Non-pigmented ciliary epithelial cell (primary cell): ENCODE measurements at places on chromosomes 1 and 21.
A peak's percentile ranks its signal among the peaks of the same experiment; 100 is the strongest.

- no peak for DNase-seq
Observed at GRCh38 chr1:87829360-87829759, 500.7 kb downstream of the LMO4 start.

DNA sequence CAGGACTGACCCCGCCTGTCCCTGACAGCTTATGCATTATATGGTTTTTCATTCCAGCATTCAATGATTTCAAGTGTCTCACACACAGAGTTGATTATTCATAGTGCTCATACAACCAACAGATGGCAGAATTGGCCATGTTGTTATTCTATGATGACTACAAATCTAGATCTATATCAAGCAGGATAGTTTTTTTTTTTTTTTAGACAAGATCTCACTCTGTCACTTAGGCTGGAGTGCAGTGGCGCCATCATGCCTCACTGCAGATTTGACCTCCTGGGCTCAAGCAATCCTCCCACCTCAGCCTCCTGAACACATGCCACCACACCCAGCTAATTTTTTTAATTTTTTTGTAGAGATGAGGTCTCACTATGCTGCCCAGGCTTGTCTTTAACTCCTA, 40.1 kb upstream of the LRRC8D start:
- DNase-seq, result peak; percentile 22

GRCh38 chr1:6222636-6223035, 13.1 kb downstream of the ICMT start:
- DNase-seq, result no peak

- DNase-seq, result no peak
Observed at GRCh38 chr1:74145086-74145485, 52.9 kb downstream of the LRRIQ3 start.

- DNase-seq, result no peak
Observed at GRCh38 chr1:245686006-245686405, 531.2 kb downstream of the KIF26B start.

- no peak for DNase-seq
Observed at GRCh38 chr1:94199398-94199797, 38.0 kb downstream of the ARHGAP29 start.

DNA sequence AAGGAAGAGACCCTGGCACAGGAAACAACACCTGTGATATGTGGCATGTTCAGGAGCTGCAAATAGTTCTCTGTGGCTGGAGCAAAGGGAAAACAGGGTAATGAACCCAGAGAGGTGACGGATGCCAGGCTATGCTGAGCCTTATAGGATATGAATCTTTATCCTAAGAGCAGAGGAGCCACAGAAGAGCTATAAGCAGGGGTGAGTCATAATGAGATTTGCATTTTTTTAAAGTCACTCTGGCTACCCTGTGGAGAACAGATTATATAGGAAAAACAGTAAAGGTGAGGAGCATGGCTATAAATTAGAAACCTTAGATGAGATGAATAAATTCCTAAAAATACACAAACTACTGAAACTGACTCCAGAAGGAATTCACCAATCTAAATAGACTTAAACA, 12.8 kb upstream of the MPL start:
- no peak for DNase-seq

DNA sequence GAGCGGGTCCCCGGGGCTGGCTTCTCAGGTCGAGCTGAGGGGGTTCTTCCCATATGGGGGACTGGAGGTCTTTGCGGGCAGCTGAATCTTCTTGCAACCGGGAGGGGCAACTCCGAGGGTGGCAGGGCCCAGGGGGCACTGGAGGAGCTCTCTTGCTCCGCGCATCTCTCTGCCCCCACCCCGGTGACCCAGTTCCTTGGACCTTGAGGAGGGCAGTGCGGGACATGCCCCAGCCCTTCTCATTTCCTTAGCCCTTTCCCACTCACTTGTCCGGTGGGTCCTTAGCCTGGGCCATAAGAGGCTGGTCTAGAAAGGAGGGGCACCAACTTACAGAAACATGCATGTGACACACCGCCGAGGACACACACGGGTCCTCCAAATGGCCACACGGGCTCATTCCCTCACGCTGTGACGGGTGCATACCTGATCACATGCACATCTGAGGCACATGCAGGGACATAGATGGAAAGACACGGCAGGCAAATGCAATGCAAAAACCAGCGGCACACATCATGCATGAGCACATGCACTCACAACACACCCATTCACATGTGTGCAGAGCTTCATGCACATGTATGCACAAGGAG, 630 bp downstream of the HPCA start:
- no peak for DNase-seq

DNA sequence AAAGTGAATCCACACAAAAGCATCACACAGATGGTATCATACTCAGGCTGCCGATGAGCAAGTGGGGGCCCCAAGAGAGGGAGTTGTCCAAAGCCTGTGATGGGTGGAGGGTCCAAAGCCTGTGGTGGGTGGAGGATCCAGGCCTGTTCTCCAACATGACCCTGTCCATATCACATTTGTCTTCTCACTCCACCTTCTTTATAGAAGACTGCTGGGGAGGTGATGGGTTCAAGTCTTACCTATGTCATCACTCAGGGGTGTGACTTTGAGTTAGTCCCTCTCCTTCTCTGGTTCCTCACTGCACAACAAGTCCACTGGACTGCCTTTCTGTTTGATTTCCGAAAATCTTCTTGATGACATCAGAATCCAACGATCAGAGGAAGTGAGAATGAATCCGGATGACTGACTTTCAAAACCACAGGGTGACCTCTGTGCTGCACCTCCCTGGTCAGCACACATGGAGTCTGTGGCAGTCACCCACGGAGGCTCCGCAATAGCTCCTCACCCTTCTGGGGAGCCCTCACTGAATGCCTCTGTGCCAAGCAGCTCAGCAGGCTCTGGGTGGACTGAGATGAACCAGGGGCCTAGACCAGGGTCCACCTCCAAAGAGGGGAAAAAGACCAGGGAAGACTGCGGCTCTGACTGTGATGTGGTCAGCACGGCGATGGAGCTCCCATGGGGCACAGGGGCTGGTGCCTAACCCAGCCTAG, 166.8 kb downstream of the HIVEP3 start:
- peak; percentile 83 for DNase-seq

GRCh38 chr1:5996641-5997270, 4.5 kb upstream of the NPHP4 start:
- DNase-seq, result no peak

DNA sequence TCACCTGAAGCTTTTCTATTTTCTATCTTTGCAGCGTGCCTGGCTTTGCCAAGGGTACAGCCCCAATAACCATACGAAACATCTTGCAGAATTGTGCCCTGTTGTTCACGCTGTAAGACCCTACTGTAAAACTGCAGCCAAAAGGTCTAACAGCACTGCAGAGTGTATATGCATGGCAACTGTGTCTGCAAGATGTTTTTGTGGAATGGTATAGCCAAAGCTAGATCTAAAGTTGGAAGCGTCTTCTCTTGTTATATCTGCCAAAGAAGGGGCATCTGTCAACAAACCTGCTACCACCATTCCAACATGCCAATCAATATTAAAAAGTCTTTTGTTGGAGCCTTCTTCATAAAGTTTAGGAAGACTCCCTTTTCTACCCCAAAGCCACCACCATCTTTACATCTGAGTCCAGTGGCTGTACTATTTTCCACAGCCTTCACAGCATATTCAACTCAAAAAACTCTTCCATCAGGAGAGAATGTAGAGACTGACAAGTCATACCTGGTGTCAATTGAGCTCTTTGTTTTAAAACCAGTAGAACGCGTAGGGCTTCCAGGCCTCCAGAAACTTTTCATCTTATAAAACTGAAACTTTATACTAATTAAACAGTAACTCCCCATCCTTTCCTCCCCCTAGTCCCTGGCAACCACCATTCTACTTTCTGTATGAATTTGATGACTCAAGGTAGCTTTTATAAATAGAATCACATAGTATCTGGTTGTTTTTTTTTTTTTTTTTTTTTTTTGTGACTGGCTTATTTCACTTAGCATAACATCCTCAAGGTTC, 40.0 kb downstream of the ZSCAN20 start:
- DNase-seq, result no peak

DNA sequence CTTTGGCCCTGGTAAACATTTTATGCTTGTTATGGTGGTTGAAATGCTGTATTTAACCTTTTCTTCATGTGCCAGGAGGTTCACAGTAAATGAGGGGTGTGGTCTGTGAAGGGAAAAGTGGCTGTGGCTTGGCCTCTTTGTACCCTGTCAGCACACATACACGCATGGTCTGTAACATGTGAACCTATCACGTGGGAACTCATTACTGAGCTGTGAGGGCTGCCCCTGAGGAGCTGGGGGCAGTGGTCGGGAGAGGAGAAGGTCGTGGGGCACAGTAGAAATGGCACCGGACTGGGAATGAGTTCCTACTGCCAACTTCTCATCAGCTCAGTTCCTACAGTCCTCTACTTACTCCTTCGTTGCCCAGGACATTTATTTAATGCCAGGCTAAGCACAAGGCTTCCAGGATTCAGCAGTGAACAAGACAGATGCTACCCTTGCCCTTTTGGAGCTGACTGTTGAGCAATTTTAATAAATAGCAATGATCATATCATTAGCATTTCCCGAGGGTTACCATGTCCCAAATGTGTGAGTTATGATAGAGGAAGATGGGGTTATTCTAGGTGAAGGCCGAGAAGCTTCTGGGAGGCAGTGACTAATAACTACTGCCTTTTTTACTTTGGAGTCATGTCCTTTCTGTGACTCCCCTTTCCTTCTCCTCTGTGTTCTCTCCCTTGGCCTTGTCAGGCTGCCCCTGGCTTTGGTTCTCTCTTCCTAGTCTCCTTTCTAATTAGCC, 38.8 kb downstream of the DDR2 start:
- DNase-seq, result no peak

DNA sequence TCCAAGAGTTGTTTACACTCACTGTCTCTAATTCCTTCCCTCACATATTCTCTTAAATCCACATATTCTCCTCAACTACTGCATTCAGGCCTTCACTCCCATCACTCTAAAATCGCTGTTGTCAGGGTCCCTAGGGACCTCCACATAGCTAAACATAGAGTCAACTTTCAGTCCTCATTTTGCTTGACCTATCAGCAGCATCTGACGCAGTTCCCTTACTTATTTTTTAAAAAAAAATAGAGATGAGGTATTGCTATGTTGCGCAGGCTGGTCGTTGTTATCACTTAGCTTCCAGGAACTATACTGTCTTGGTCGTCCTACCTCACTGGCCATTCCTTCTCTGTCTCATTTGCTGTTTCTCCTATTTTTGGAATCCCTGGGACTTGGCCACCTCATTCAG, 11.7 kb upstream of the PLEKHO1 start:
- DNase-seq, result no peak

DNA sequence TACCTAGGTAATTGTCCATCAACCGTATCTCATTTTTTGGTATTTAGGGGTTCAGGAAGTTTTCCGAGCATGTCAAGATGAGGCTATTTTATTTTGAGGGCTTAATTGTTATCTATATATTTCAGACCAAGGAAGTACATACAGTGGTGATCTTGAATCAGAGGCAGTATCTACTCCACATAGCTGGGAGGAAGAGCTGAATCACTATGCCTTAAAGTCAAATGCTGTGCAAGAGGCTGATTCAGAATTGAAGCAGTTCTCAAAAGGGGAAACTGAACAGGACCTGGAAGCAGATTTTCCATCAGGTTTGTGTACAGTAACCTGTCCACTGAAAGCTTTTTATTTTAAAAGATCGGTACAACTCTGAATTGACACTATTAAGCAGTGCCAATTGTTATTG, 130.2 kb downstream of the ZMYM4 start:
- peak; percentile 13 for DNase-seq

DNA sequence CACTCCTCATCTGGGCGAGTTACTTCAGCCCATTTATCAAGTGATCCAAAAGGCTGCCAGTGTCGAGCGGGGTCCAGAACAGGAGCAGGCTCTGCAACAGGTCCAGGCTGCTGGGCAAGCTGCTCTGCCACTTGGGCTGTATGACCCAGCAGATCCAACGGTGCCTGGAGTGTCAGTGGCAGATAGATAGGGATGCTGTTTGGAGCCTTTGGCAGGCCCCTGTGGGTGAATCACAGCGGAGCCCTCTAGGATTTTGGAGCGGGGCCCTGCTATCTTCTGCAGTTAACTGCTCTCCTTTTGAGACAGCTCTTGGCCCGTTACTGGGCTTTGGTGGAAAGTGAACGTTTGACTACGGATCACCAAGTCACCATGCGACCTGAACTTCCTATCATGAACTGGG, 7.5 kb downstream of the MMEL1 start:
- no peak for DNase-seq

DNA sequence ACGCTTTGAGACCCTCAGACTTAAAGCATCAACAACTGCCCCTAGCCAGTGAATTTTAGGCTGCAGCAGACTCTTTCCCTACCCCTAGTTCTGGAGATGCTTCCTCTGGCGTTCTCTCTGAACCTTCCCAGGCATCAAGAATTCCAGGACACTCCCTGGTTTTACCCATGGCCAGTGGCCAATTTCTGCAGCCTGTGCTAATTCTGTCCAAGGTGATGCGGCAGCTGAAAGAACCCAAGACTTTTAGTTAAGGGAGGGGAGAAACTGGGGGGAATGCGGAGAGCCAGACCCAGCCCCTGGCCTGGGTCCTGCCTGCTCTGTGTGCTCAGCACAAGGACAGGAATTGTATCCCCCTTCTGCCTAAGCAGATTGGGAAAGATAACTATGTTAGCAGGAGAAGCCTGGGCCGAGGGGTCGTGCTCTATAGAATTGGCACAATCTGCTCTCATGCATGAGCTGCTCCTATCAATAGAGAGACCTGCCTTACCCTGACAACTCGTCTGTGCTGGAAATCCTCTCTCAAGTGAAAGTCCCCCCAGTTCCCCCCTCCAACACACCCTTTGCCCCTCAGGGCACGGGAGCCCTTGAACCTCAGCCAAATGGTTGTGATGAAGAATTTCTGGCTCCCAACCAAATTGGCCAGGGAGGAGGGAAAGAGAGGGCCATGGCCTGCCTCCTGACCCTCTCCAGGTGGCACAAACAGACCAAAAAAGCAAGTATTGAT, 5.4 kb upstream of the GJA8 start:
- DNase-seq, result no peak

DNA sequence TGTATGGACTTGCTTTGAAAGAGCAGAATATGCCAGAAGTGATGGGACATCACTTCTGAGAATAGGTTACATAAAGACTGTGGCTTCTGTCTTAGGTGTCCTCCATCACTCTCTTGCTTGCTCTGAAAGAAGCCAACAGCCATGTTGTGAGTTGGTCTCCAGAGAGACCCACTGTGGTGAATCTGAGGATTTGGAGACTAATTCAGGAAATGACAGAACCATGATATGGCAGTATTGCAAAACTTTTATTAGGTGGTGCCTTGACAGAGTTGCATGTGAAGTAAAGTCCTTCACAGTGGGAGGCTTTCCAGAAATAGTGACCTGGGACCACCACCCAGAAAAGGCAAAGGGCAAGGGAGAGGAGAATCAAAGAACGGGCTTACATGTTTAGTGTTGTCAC, 628.6 kb downstream of the KCNT2 start:
- DNase-seq, result no peak
